ENCODE measurements at places on chromosomes 12 and 14.
A peak's percentile ranks its signal among the peaks of the same experiment; 100 is the strongest.

DNA sequence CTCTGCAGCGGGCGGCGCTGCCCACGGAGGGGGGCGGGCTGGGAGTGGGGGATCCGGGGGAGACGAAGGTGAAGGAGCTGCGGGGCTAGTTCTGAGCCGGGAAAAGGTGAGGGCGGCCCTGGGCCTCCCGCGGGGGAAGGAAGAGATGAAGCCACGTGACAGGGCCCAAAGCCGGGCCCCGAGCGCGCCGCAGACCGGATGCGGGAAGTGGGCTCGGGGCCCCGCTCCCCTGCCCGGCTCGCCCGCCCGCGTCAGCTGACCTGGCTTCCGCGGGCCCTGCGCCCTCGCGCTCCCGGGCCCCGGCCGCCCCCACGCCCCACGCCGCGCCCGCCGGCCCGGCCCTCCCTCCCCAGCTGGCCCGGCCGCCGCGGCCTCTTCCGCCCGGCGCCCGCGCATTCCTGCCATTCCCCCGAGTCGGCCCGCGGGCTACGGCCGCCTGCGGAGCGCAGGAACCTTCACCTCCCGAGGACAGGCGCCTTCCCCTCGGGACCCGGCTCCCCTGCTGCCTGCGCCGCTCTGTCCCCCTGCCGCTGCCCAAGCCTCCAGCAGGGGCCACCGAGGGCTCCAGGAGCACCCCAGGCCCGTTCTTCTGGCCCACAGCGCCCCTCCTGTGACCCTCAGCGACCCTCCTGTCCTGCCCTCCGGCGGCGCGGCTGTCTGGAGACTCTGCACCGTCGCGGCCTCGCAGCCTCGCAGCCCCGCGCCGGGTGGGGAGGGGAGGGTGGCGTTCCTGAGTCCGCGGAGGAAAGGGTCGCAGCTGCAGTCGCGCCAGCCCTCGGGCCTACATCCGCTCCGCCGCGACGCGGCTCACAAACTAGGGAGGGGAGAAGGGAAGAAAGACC is 20.4 kb downstream of the NINJ2 start:
- no peak for DNase-seq

GRCh38 chr12:103560604-103561101 is 26.4 kb upstream of the STAB2 start:
- DNase-seq: peak; percentile 77

DNA sequence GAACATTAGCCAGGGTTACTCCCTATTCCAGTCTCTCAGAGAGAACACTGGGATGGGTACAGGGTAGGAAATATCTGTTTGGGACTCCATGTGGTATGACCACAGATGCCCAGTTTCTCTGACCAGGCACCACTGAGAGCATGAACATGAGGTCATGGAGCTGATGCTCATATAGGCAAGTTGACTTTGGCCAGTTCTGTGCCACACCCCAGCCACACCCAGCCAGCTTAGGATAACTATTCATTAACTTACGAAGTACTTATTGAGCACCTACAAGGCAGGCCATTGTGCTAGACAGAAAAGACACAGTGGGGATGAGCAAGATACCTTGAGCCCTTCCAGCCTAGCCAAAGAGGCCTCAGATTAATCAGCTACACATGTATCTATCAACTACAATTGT is 262.5 kb downstream of the DPF3 start:
- no peak for DNase-seq

DNA sequence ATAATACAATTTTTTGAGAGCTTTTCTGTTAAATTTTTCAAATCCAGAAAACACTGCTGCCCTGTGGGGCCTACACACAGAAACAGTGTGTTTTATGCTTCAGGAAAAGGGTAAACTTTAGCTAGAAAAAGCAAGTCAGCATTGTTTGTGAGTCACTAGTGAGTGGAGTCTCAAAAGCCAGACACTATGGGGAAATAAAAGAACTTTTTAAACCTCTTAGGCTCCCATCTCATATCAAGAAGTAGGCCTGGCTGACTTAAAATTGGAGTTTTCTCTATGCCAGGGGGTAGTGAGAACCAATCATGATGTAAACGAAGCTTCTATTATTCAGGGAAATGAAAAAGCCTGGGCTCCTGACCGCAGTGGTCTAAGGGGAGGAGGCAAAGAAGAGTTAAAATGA is 12.6 kb downstream of the GPR65 start:
- no peak for DNase-seq

DNA sequence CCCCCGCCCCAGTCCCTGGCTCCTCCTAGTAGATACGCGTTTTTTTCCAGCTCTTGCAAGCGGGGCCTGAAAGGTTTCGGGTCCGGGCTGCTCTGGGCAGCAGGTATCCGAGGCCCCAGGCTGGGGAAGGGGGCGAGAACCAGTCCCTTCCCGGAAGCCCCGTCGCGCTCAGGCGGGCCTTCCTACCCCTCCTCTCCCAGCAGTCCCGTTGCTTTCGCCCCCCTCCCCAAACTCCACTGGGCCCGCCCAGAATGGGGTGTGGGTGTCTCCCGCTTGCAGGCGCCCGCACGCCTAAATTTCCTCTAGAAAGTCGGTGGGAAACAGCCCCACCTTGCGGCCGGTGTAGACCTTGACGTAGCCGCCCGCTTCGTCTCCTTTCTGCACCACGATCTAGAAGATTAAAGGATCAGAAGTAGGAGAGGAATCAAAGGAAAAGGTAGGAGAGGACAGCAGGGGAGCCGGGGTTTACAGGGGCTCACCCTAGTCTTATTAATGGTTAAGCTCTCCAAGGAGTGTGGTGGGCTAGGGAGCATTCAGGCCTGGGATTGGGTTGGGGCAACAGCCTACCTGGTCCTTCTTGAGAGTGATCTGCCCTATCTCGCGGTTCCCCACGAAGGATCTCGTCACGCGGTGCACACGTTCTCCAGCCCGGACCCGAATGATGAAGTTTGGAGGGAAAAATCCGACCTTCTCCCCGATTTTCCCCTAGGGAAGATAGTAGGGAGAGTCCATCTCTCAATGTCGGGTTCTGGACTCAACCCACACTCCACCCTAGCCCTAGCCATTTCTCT is 7.3 kb downstream of the STAC3 start:
- no peak for DNase-seq

GRCh38 chr12:114678718-114679117 is 5.3 kb downstream of the TBX3 start:
- no peak for DNase-seq

DNA sequence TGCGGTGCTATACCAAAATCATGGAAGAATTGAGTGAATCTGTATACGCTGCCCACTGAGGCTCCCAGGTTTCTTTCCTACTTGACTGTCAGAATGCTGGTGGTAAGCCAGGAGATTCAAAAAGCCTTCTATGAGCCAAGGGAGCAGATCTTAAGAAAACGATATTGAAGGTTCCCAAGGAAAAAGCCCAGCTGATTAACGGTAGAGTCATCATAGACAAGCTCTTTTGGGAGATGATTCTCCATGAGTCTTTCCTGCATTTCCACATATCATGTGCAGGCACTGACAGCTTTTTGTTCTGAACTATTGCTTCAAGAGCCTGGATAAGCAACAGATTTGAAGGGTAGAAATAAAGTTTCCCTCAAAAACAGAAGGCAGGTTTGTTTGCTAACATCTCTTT is 17.5 kb downstream of the SLC35F4 start:
- no peak for DNase-seq

- no peak for DNase-seq
Measured at GRCh38 chr12:109258201-109258600, 50.9 kb downstream of the FOXN4 start.

DNA sequence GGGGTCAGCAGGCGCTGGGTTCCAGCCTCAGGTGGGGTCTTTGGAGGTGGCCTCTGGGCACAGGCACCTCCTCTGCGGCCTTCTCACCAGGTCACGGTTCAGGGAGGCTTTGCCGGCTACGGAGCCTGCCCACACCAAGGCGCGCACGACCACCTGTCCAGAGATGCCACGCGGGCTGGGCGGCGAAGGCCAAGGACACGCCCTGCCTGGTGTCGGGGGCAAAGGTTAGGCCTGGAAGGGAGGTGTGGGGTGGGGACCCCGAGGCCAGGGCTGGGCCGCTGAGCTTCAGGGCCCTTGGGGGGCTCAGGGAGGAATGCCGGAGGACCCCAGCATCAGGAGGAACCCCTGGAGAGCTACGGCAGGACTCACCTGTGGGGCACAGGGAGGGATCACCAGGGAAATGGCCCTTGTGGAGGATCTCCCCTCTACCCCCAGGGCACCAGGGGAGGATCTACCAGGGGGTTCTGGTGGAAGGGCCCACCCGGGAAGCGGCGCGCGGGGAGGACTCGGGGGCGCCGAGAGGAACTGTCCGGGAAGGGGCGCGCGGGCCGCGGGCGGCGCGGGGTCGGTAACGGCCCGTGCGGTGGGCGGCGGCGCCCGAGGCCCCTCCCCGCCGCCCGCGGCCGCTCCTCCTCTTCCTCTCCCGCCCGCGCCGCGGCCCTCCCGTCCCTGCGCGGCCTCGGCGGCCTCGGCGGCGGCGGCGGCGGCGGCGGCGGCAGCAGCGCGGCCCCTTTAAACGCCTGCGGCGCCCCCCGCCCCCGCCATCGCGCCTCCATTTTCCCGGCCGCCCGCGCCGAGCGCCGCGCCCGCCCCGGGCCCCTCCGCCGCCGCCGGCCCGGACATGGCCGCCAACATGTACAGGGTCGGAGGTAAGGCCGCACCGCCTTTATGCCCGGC is at the start of gene MTA1:
Gene MTA1, plus strand, starts transcription at position 633 of the 897 bp plus-strand sequence. Its CDS starts 209 bp downstream, at position 842.
- DNase-seq: no peak

GRCh38 chr14:78335531-78335930 is 165.4 kb downstream of the NRXN3 start:
- no peak for DNase-seq

GRCh38 chr12:71948390-71948789 is 9.7 kb downstream of the TPH2 start:
- DNase-seq: no peak

- DNase-seq: no peak
Measured at GRCh38 chr12:74152370-74152769, 385.3 kb upstream of the ATXN7L3B start.

GRCh38 chr14:90853116-90853515 is 36.9 kb upstream of the TTC7B start:
- DNase-seq: no peak

DNA sequence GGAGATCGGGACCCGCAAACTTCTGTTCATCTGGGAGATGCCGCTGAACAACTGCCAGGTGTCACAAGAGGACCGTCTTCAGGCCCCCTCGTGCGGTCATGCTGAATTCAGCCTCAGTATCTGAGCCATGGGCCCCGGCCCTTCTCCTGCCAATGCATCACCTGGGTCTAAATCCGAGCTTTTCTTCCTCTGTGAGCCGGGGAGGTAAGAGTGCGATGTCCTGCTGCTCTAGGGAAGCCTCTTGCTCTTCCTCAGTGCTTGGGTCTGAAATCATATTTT is 155.8 kb upstream of the FKBP4 start:
- DNase-seq: no peak

- DNase-seq: no peak
Measured at GRCh38 chr14:89325299-89325883, 91.6 kb downstream of the FOXN3 start.
